ENCODE measurements at places on chromosomes 2 and 18.
A peak's percentile ranks its signal among the peaks of the same experiment; 100 is the strongest.

DNA sequence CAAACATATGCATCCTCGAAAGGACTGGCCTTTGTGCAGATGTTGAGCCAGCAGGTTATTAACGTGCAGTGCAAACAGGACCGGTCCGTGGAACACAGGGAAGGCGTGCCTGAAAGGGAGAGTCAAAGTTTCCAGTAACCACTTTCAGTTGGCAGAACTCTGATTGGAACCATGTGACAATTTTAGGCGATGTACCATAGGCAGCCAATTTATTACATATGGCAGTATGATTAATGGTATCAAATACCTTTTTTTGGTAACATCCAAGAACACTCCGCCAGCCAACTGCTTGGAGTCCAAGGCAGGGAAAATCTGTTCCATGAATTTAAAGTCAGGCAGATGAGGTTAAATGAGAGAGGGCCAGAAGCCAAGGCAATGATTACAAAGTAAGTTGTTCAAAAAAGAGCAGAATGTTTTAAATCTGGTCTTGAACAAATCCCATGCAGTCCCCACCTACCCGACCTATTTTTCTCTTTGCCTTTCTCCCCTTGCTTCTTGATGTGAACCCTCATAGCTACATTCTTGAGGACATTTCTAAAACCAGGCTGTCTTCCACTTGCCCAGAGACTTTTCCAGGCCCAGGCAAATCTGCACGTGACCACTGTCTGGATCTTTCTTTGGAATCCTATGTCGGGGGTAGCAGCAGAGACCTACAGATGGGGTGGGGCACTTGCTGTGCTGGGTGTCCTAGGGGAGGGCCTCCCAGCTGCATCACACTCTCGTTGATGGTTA is 351.7 kb downstream of the HRH4 start:
- no peak for DNase-seq
- H3K27me3 ChIP-seq = no peaks in the 10 kb centered on the region
- no peak overlapping the region for H3K4me3 ChIP-seq
- H3K36me3 ChIP-seq = no peaks in the 10 kb centered on the region

GRCh38 chr18:39692367-39693015 is 2126.9 kb upstream of the CELF4 start:
- no peaks in the 10 kb centered on the region for H3K27me3 ChIP-seq
- H3K27ac ChIP-seq = no peak overlapping the region

DNA sequence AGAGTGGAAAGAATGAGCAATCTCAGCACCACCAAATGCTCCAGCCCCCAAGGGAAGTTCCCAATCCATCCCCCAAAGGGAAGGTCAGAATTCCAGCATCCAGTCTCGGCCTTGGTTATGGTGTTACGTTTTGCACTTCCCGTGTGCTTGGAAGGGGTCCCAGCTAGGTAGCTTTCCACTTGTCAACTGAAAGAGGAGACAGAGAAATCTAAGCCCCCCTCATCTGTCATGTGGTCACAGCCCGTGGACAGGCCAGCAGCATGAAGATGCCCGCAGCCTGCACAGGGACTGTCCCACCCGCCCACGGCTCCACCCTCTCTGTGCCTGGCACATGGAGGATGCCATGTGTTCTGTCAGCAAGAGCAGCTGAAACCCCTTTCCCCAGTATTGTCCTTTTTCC is 32.1 kb downstream of the RHOB start:
- peaks cover 38% of the 10 kb centered on the region for H3K4me1 ChIP-seq
- no peak overlapping the region for H3K27ac ChIP-seq
- H3K4me3 ChIP-seq = no peak overlapping the region
- no peak for DNase-seq
- no peaks in the 10 kb centered on the region for H3K27me3 ChIP-seq

DNA sequence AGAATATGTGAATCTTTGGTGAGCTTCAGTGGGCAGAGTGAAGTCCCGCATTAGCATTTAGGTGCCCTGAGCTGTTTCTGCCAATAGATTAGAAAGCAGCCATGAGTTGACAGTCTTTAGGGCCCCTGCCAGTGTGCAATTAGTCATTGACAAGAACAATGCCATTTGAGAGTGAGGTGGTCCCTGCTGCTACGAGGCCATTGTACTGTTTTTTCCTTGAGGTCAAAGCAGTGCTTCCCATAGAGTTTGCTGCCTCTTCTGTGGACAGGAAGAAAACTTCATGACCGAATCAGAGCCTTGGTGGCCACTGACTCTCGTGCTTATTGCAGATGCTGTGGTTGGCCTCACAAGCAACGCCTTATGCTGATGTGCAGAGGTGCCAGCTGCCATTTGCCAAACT is 102.7 kb downstream of the SH3BP4 start:
- no peak for DNase-seq

- no peaks in the 10 kb centered on the region for H3K36me3 ChIP-seq
- H3K27ac ChIP-seq = no peak overlapping the region
- H3K4me3 ChIP-seq = no peak overlapping the region
- H3K27me3 ChIP-seq = no peaks in the 10 kb centered on the region
Observed at GRCh38 chr2:108220191-108220590, 19.6 kb upstream of the SULT1C3 start.

GRCh38 chr18:56541793-56542192 is 96.6 kb downstream of the TXNL1 start:
- no peaks in the 10 kb centered on the region for H3K36me3 ChIP-seq
- H3K4me3 ChIP-seq = no peak overlapping the region
- H3K27ac ChIP-seq = no peak overlapping the region
- H3K27me3 ChIP-seq = no peaks in the 10 kb centered on the region
- no peaks in the 10 kb centered on the region for H3K4me1 ChIP-seq

- no peak for DNase-seq
- H3K27ac ChIP-seq = peak overlapping the region; percentile 12
Observed at GRCh38 chr2:62178741-62179271, 17.1 kb upstream of the B3GNT2 start.

DNA sequence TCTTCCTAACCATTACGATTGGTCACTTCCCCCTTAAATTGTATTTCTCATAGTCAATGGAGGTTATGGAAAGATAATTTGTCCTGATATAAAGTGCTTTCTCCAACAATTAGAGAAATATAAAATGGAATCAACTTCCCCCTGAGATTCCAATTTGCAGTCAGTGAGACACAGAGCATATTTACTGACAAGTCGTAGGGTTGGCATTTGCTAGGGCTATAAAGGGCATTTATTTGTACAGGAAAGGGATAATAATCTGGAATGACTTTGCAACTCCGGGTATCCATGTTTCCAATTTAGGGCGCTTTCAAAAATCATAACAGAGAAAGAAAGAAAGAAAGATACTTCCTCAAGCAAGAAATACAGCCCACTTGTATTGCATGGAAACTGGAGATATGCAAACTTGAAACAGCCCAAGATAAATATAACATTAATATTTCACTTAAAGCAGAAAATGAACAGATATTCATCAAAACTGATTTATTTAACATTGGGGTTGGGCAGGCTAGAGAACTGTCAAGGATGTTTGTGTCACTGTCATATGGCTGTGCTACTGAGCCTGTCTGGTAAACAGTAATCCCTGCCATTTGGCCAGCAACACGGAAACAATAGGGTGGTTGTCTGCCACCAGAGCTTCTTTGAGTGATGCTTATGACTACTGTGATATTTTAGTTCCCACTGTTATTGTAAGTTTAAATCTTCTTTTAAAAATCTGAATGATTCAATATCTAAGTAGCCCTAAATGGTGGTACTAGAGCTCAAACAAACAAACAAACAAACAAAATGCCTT is 621.8 kb downstream of the LRP1B start:
- no peak overlapping the region for H3K27ac ChIP-seq
- no peaks in the 10 kb centered on the region for H3K4me1 ChIP-seq
- no peaks in the 10 kb centered on the region for H3K27me3 ChIP-seq
- DNase-seq = no peak

- no peaks in the 10 kb centered on the region for H3K36me3 ChIP-seq
- H3K27me3 ChIP-seq = no peaks in the 10 kb centered on the region
- no peak for DNase-seq
- H3K4me1 ChIP-seq = peaks cover 13% of the 10 kb centered on the region
- no peak overlapping the region for H3K27ac ChIP-seq
Observed at GRCh38 chr2:177556153-177556552, 163.6 kb downstream of the AGPS start.

- H3K4me1 ChIP-seq = peaks cover 52% of the 10 kb centered on the region
- H3K36me3 ChIP-seq = no peaks in the 10 kb centered on the region
- no peak overlapping the region for H3K4me3 ChIP-seq
- H3K27ac ChIP-seq = peak overlapping the region; percentile 72
- DNase-seq = no peak
Observed at GRCh38 chr2:64403426-64403825, 50.5 kb upstream of the LGALSL start.

DNA sequence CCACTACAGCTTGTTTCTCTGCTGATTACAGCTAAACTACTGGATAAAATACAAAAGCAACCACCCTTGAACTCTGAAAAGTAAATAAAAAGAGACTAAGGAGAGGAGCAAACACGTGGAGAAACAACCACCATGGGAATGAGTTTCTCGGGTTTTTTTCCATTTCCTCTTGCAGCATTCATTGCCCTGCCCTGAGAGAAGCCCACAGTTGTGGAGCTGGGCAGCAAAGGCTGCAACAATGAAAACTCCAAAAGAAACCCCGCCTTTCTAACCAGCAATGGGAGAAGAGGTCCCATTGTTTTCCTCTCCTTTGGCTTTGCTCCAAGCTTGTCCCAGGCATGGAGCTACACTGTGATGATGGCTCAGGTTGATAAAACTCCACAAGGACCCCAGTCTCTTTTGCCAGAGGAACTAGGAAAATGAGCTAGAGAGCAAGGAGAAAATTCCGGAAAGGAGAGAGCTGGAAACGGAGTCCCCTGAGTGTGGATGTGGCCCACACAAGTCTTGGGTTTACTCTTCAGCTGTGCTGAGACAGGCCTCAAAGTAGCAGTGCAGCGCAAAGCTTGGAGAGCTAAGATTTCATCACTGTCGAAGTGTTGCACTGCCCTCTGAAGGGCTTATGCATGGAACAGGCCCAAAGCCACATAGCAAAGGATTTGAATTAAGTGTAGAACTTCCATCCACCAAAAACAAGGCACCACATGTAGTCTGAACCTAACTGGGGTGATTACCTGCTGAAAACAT is 20.9 kb downstream of the NAPG start:
- no peaks in the 10 kb centered on the region for H3K27me3 ChIP-seq
- peaks cover 87% of the 10 kb centered on the region for H3K36me3 ChIP-seq
- DNase-seq = no peak

DNA sequence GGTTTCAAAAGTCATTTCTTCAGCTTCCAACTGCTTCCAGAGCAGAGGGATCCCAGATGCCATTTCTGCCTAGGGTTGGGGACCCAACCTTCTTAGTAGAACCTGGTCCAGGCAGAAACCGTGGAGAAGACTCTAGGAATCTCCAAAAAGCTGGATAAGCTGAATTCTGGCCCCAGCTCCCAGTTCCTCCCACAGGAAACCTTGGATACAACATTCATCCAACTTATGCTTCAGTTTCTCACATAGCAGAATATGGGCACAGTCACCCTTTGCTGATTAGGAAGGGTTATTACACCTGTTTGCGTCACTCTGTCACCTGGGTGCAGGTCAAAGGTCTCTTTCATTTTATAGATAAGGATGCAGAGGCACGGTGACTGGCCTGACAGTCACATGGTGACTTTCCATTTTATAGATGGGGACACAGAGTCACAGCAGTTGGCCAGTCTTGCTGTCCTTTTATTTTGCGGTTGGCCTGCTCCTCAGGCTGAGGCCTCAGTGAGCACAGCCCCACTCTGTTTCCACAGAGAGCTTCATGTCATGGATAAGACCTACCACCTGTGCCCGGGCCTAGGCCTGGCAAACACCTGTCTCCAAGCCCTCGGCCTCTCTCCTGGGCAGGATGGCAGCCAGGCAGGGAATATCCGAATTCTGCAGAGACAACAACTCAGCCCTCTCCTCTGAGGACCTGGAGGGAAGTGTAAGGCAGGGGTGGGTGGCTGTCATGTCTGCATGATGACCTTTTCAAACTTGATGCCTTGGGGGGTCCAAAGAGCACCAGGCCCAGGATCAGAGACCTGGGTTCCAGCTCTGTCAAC is 148.8 kb downstream of the SMAD7 start:
- DNase-seq = no peak
- H3K36me3 ChIP-seq = peaks cover 3% of the 10 kb centered on the region
- peaks cover 12% of the 10 kb centered on the region for H3K4me1 ChIP-seq
- no peak overlapping the region for H3K27ac ChIP-seq
- H3K4me3 ChIP-seq = no peak overlapping the region
- H3K27me3 ChIP-seq = no peaks in the 10 kb centered on the region

DNA sequence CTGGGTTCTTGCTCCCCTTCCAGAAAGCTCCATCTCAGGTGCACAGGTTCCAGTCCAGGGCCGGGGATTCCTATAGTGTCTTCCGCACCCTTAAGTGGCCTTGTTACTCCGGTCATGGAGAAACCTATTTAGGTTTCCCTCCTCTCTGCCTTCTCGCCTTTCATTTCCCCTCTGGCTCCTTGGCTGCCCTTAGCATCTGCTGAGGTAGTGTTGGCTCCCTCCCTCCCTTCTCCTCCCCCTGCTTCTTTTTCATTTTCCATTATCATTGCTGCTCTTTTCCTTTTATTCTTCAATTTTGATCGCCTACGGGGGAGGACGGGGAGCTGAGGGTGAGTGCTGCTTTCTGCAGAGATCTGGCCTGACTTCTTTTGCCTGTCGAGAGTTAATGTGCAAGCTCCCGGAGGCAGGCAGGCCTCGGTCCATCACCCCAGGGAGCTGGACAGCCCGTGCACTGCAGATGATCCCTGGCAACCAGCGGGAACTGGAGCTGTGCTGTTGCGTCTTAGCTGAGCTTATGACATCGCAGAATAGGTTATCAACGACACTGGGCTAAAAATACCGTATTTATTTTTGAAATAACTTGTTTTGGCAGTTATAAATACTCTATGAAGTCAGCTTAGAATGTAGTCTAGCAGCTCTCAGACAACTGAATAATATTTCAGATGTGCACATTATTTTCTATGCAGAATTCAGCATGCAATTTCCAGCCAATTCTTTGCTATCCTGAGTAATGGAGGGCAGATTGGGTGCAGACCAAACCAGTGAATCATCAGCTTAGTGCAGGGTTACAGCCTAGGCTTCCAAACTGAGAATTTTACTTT is 141.9 kb downstream of the SLC4A3 start:
- H3K27ac ChIP-seq = no peak overlapping the region
- no peak overlapping the region for H3K4me3 ChIP-seq
- no peak for DNase-seq
- H3K36me3 ChIP-seq = no peaks in the 10 kb centered on the region
- peaks cover 5% of the 10 kb centered on the region for H3K4me1 ChIP-seq

- H3K4me1 ChIP-seq = no peaks in the 10 kb centered on the region
- no peaks in the 10 kb centered on the region for H3K27me3 ChIP-seq
- H3K4me3 ChIP-seq = no peak overlapping the region
Observed at GRCh38 chr2:174892546-174892945, 112.6 kb downstream of the CHN1 start.

- no peak overlapping the region for H3K27ac ChIP-seq
- H3K36me3 ChIP-seq = no peaks in the 10 kb centered on the region
- peaks cover 24% of the 10 kb centered on the region for H3K4me1 ChIP-seq
- H3K27me3 ChIP-seq = peaks cover 23% of the 10 kb centered on the region
Observed at GRCh38 chr18:36298126-36298741, 721 bp downstream of the FHOD3 start.

GRCh38 chr2:22458440-22458839 is 926.5 kb upstream of the KLHL29 start:
- no peak overlapping the region for H3K4me3 ChIP-seq

Data from suprapubic skin (tissue), 4 donors.